ENCODE measurements at places on chromosomes 12 and 14. TPM values are rescaled to one million over a fixed set of nuclear protein-coding genes. Genes with fewer than 3 reads are reported as not detected.
A peak's percentile ranks its signal among the peaks of the same experiment; 100 is the strongest.

The ANKS1B gene
- total RNA-seq, result 0.16 TPM

The TAS2R50 gene
- 0.36 TPM for total RNA-seq

GRCh38 chr12:25699454-25699853 lies 146.4 kb upstream of the LMNTD1 start:
- DNase-seq, result no peak
- H3K36me3 ChIP-seq, result no peaks in the 10 kb centered on the region
- H3K4me1 ChIP-seq, result no peaks in the 10 kb centered on the region
- no peak overlapping the region for H3K27ac ChIP-seq
- no peaks in the 10 kb centered on the region for H3K27me3 ChIP-seq
- H3K4me3 ChIP-seq, result no peak overlapping the region

- H3K4me3 ChIP-seq, result no peak overlapping the region
- H3K36me3 ChIP-seq, result no peaks in the 10 kb centered on the region
- H3K4me1 ChIP-seq, result no peaks in the 10 kb centered on the region
- H3K27ac ChIP-seq, result no peak overlapping the region
- peaks cover 9% of the 10 kb centered on the region for H3K27me3 ChIP-seq
- no peak for DNase-seq
Observed at GRCh38 chr14:70108419-70108818, 80.3 kb downstream of the SLC8A3 start.

- no peaks in the 10 kb centered on the region for H3K36me3 ChIP-seq
- H3K4me1 ChIP-seq, result no peaks in the 10 kb centered on the region
- no peaks in the 10 kb centered on the region for H3K27me3 ChIP-seq
- no peak for DNase-seq
- no peak overlapping the region for H3K27ac ChIP-seq
- H3K4me3 ChIP-seq, result no peak overlapping the region
Observed at GRCh38 chr12:64082866-64083268, 139.2 kb downstream of the KICS2 start.

The RPS6KL1 gene
- total RNA-seq, result 12.5 TPM

- H3K27me3 ChIP-seq, result no peaks in the 10 kb centered on the region
- no peak for DNase-seq
- H3K4me1 ChIP-seq, result peaks cover 5% of the 10 kb centered on the region
- H3K27ac ChIP-seq, result no peak overlapping the region
Observed at GRCh38 chr12:48827513-48828096, 9.3 kb downstream of the CACNB3 start.

GRCh38 chr14:26255213-26255612 lies 342.6 kb downstream of the NOVA1 start:
- no peaks in the 10 kb centered on the region for H3K36me3 ChIP-seq
- no peaks in the 10 kb centered on the region for H3K4me1 ChIP-seq

- no peak overlapping the region for H3K27ac ChIP-seq
- H3K27me3 ChIP-seq, result no peaks in the 10 kb centered on the region
- no peak overlapping the region for H3K4me3 ChIP-seq
- DNase-seq, result no peak
- no peaks in the 10 kb centered on the region for H3K4me1 ChIP-seq
Observed at GRCh38 chr14:23785208-23785607, 149.0 kb downstream of the DHRS2 start.

The PTHLH gene
- total RNA-seq, result not detected

- no peaks in the 10 kb centered on the region for H3K27me3 ChIP-seq
- H3K36me3 ChIP-seq, result no peaks in the 10 kb centered on the region
- DNase-seq, result no peak
- no peak overlapping the region for H3K27ac ChIP-seq
Observed at GRCh38 chr14:56215180-56215579, 97.0 kb downstream of the PELI2 start.

DNA sequence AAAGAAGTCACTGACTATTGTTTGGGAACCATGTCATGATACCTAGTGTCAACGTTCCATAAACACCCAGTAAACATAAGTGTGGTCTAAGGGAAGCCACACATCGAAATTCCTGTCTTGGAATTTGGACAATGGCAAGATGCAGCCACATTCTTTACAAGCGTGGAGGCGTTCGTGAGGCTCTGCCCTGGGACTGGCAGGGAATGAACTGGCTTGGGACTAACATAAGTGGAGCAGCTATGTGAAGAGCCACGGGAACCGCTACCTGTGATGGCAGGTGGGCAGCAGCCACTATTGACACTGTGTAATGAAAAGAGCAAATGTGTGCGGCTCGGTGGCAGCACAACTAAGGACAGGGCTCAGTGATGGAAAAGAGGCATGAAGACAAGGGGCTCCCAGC lies 10.0 kb upstream of the NRIP2 start:
- H3K27ac ChIP-seq, result no peak overlapping the region
- no peaks in the 10 kb centered on the region for H3K27me3 ChIP-seq

The IFNG gene
- total RNA-seq, result 2.9 TPM

GRCh38 chr12:57744194-57744776 lies 554 bp upstream of the TSPAN31 start:
- H3K27ac ChIP-seq, result peak overlapping the region; percentile 96
- peaks cover 42% of the 10 kb centered on the region for H3K36me3 ChIP-seq
- peak; percentile 45 for DNase-seq
- H3K4me1 ChIP-seq, result peaks cover 61% of the 10 kb centered on the region
- H3K4me3 ChIP-seq, result peak overlapping the region; percentile 83

DNA sequence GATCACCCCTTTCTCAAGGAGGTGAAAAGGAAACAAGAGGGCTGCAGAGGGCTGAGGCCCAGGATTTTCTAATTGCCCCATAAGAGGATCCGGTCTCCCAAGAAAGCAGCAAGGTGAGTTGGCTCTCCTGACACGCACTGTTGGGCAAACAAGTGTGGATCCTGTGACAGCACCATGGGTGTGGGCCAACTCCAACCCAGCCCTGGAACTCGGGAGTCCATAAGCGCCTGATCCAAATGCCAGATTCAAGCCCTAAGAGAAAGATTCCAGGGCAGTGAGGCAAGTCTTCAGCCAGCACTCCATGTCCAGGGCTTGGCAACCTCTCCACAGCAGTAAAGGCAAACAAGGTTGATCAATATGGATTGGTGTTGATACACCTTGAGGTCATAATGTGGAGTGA lies 33.1 kb downstream of the KCNA5 start:
- H3K4me3 ChIP-seq, result no peak overlapping the region
- H3K27ac ChIP-seq, result no peak overlapping the region
- no peaks in the 10 kb centered on the region for H3K27me3 ChIP-seq
- no peak for DNase-seq

DNA sequence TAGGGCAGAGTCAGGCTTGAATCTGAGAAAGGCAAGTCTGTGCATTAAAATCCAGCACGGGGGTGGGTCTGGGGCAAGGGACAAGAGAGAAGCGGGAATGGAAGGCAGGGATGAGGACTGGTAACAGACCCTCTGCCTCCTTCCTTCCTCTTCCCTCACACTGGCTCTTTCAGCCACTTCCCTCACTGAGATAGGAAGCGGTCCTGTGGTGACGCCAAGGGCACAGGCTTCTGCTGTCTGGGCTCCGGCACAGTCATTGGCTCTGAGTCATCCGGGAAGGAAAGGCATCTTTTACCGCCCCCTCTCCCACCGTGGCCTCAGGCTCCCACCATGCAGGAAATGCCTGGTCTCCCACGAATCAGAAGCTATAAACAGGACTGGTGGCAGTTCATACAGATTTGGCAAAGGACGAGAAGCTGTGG lies 70.2 kb downstream of the ETV6 start:
- H3K27me3 ChIP-seq, result no peaks in the 10 kb centered on the region
- no peak overlapping the region for H3K4me3 ChIP-seq
- H3K27ac ChIP-seq, result no peak overlapping the region
- peaks cover 20% of the 10 kb centered on the region for H3K4me1 ChIP-seq
- no peak for DNase-seq

DNA sequence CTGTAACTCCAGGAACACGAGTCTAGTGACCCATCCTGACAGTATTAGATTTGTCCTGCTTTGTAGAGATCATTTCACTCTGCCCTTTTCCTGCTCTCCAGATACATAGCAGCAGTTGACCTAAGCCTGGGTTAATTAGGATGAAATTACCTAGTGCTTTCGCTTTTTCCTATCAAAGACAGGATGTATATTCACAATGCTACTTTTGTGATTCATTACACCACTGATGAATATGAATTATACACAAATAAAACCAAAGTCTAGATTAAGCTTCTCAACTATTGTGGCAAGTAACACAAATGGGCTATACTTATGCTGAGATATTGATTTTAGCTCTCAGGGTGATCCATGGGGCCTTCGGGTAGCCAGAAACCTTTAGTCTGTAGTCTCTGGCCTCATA lies 17.9 kb downstream of the CERS5 start:
- no peak overlapping the region for H3K4me3 ChIP-seq
- no peak overlapping the region for H3K27ac ChIP-seq
- DNase-seq, result no peak
- no peaks in the 10 kb centered on the region for H3K4me1 ChIP-seq
- no peaks in the 10 kb centered on the region for H3K27me3 ChIP-seq

DNA sequence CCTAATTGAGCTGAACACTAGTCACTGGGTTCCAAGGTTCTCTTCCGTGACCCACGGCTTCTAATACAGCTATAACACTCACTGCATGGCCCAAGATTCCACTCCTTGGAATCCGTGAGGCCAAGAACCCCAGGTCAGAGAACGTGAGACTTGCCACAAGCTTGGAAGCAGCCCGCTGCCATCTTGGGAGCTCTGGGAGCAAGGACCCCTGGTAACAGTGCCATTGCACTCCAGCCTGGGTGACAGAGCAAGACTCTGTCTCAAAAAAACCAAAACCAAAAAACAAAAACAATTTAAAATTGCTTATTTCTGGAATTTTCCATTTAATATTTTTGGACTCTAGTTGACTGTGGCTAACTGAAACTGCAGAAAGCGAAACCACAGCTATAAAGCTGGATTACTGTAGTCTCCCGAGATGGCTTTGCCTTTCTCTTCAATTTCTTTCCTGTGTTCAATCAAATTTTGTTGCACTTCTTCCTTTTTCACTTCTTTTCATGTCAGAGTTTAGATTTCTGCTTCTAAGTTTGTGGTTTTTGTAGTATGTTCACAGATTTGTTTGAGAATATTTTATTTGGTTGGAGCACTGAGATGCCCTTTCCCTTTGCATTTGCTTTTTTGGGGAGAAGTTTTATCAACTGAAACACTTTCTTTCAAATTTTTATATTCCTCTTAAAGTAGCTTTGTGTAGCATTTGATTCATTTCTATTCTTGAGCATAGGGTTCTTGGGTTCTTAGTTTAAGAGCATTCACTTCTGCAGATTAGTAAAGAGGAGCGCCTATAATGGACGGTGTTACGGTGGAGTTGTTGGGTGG lies 44.6 kb downstream of the DDHD1 start:
- no peaks in the 10 kb centered on the region for H3K36me3 ChIP-seq
- H3K27ac ChIP-seq, result peak overlapping the region; percentile 65
- DNase-seq, result no peak
- no peaks in the 10 kb centered on the region for H3K27me3 ChIP-seq
- peak overlapping the region; percentile 61 for H3K4me3 ChIP-seq
- H3K4me1 ChIP-seq, result peaks cover 15% of the 10 kb centered on the region

The SOCS4 gene
- 20.7 TPM for total RNA-seq

The NELL2 gene
- 142 TPM for total RNA-seq

DNA sequence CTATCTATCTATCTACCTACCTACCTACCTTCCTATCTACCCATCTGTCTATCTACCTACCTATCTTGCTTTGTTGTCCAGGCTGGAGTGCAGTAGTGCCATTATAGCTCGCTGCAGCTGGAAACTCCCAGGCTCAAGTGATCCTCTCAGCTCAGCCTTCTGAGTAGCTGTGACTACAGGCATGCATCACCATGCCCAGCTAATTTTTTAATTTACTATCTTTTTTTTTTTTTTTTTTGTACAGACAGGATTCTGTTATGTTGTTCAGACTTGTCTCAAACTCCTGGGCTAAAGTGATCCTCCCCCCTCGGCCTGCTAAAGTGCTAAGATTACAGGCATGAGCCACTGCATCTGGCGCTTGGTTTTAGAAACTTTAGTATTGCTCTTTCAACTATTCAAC lies 762.4 kb downstream of the SLC6A15 start:
- H3K27me3 ChIP-seq, result no peaks in the 10 kb centered on the region
- H3K4me3 ChIP-seq, result no peak overlapping the region
- H3K36me3 ChIP-seq, result no peaks in the 10 kb centered on the region
- no peak for DNase-seq

DNA sequence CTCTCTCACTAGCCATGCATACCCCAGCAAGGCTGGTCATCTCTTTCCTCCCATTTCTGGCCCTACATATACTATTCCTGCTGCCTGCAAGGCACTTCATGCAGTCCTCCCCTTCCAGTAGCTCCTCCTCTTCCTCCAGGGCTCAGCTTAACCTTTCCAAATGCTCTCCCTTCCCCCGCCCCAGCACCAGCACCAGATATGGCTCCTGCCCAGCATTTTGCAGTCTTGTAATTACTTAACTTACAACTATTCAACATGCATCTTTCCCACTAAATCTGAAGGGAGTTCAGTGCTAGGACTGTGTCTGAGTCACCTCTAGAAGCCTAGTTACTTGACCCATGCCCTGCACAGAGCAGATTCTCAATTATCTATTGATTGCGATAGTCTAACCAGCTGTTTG lies 1.8 kb upstream of the FBXO21 start:
- peaks cover 19% of the 10 kb centered on the region for H3K4me1 ChIP-seq
- H3K27ac ChIP-seq, result no peak overlapping the region
- peaks cover 4% of the 10 kb centered on the region for H3K36me3 ChIP-seq

The ZFHX2 gene
- 0.22 TPM for total RNA-seq

DNA sequence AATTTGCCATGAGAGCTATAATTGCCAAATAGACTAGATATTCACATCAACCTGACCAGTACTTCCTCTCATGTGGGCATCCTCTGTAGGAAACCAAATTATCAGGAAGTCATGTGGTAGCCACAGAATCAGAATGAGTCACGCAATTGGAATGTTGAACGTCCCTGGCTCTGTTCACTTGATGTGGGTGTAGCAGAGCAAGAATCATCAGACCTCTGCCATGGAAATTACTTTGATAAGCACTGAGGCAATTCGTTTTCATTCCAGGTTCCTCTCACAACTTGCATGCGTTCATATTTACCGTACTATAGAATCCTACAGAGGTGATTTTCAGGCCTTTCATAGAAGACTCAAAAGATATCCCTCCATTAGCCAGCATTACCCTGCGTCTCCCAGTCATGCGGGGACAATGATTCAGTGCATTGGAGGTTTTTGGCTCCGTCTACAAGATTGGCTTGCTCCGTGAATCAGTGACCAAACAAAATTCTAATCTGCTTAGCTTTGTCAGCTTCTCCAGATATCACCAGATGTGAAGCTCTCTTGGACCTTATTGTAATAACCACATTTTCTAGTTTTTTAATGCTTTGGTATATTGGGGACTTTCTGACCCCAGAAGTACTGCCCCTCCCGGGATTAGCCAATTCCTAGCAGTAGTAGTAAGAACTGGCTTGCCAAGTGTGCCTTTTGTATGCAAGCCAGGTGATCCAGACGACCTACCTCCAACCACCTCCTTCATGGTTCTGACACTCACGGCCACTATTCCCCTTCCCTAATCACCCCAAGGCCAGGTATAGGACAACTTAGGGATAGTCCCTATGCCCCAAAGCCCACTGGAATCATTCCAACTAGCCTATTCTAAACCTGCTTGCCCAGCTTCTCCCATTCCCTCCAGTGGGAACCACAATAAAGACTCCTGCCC lies 133.4 kb downstream of the KICS2 start:
- H3K27ac ChIP-seq, result no peak overlapping the region
- H3K27me3 ChIP-seq, result no peaks in the 10 kb centered on the region
- H3K4me1 ChIP-seq, result no peaks in the 10 kb centered on the region
- DNase-seq, result no peak
- H3K4me3 ChIP-seq, result no peak overlapping the region

- no peak overlapping the region for H3K4me3 ChIP-seq
- H3K27me3 ChIP-seq, result no peaks in the 10 kb centered on the region
Observed at GRCh38 chr12:127559349-127560040, 707.5 kb upstream of the TMEM132C start.

GRCh38 chr12:109228664-109229063 lies 80.4 kb downstream of the FOXN4 start:
- no peak for DNase-seq
- no peaks in the 10 kb centered on the region for H3K27me3 ChIP-seq
- H3K4me3 ChIP-seq, result no peak overlapping the region
- H3K27ac ChIP-seq, result no peak overlapping the region
- peaks cover 30% of the 10 kb centered on the region for H3K36me3 ChIP-seq

The PFKM gene
- 9.3 TPM for total RNA-seq

Measured in CD4-positive, alpha-beta T cell (primary cell).